ENCODE measurements at places on chromosomes 2 and 18.

DNA sequence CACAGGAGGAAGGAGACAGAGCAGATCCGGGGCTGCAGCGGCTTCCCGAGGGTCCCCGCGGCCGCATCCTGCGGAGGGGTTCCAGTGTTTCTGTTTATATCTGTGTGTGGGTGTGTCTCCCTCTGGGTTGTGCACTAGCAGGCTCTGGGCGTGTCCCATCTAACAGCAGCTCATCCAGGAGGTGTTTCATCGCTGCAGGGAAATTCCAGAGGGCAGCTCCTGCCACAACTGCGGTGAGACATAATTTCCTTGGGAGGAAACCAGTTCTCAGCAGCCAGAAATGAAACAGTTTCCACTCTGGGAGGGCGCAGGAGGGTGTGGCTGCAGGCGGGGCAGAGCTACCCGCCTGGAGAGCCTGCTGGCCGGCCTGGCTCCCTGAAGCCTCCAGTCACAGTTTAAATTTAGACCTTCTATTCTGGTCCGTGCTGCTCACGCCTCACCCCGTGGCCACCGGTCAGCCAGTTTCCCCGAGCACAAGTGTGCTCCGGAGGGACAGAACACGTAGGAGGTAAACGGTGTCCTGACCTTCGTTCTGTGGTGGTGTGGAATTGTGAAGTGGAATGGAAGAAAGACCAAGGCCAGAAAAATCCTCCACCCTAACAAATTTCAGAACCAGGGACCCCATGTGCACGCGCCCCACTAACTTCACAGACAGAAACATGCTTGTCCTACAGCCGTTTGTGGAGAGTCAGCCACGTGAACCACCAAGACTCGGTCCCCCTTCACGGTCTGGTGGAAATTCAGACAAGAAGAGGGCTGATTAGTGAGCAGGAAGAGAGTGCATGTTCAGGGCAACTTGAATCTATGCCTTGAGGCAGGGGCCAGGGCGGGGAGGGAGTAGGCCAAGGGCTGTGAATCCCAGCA is 50.2 kb downstream of the TEX44 start:
- DNase-seq = no peak

GRCh38 chr2:60461421-60462108 is 91.9 kb downstream of the BCL11A start:
- DNase-seq = no peak

DNA sequence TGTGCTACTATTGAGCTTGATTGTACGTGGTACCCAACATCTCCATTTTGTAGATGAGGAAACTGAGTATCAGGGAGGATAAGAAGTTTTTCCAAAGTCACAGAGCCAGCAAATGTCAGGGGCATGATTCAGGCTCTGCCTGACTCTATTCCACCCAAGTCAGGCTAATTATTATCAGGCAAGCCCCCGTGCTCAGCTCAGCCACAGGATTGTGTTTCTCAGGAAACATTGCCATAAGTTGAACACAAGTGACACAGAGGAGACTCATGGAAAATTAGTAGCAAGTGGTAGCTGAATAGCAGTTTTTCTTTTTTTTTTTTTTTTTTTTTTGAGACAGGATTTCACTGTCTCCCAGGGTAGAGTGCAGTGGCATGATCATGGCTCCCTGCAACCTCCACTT is 260.5 kb downstream of the C1D start:
- DNase-seq = no peak

- DNase-seq = no peak
Measured at GRCh38 chr2:85648619-85649018, 19.4 kb downstream of the SFTPB start.

- DNase-seq = no peak
Measured at GRCh38 chr2:165192729-165193128, 11.1 kb downstream of the SCN3A start.

- no peak for DNase-seq
Measured at GRCh38 chr2:28354920-28355520, 37.6 kb upstream of the FOSL2 start.

DNA sequence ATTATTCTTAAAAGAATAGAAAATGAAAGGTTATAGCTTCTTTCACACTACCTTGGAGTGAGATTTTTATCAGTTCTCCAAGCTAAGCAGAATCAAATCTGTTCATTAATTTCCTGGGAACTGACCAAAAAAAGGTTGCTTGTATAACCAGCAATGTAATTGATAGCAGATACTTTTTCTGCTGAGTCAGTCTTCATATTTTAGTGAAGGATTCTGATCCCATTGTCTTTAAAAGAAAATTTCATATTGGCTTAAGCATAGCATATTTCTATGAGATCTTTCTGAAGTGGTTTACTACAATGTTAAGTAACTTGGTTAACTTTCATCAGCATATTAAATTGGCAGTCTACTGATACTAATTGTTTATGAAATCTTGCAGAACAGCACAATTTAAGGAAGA is 338.0 kb downstream of the TMX3 start:
- no peak for DNase-seq

DNA sequence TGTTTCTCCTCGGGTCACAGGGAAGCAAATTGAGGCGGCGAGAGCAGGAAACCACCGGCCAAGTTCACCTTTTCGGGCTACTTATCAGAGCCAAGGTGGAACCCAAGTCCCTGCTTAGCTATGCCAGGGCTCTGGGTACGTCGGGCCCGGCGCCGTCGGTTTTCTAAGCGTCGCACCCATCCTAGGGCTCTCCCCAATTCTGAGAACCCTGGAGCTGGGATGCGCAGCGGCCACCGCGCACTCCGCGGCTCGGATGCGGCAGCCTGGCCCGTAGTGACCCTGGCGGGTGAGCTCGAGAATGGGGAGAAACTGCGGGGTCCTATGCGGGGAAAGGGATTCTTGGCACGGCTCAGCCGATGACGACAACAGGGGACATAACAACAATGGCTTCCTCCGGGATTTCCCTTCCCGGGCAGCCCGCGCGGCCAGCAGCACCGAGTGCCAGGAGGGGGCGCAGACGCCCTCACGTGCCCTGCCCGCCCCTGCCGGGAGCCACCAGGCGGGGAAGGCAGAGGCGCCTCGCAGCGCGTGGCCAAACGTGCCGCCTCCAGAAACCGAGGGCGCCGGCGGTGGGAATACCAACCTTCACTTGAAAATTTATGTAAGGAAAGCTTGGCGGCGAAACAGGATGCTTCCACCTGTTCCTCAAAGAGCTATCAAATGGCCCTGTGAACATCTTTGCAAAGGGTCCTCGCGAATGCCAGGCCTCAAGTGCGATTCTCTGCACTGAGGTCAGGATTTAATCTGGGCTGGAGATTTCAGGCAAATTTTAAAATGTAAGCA is 2.1 kb upstream of the SLC30A3 start:
- DNase-seq = no peak

DNA sequence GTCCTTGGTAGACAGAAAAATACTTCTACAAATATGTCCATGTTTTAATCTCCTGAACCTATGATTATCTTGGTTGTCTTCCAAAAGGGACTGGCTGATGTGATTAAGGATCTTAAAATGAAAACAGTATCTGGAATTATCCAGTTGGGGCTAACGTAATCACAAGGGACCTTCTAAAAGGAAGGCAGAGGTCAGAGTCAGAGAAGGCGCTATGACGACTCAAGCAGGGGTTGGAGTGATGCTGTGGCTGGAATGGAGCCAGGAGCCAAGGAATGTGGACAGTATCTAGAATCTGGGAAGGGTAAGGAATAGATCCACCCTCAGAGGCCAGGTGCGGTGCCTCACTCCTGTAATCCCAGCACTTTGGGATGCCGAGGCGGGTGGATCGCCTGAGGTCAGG is 4.2 kb upstream of the USP14 start:
- DNase-seq = no peak

GRCh38 chr18:45874491-45875184 is 49.2 kb downstream of the SIGLEC15 start:
- DNase-seq = no peak

GRCh38 chr2:156565066-156565710 is 129.0 kb downstream of the GPD2 start:
- no peak for DNase-seq

- no peak for DNase-seq
Measured at GRCh38 chr2:1598041-1598710, 146.1 kb downstream of the PXDN start.

DNA sequence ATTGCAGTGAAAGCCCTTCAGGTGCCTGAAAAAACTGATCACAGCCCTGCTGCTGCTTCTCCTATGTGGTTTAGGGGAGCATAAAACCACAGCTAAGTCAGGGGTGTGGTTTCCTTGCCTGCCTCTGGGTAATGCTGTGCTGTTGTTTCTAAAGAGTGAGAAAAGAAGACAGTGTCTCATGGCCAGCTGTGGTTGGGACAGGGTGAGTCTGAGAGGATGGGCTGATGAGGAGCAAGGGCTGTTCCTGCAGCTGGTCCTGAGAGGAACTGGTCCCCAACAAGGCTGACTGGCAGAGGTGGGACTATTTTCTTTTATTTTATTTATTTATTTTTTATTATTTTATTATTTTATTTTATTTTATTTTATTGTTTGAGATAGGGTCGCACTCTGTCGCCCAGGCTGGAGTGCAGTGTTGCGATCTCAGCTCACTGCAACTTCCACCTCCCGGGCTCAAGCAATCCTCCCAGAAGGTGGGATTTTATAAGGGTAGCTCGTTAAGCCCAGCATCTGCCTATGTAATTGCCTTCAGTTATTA is 236.7 kb downstream of the FHOD3 start:
- DNase-seq = no peak

DNA sequence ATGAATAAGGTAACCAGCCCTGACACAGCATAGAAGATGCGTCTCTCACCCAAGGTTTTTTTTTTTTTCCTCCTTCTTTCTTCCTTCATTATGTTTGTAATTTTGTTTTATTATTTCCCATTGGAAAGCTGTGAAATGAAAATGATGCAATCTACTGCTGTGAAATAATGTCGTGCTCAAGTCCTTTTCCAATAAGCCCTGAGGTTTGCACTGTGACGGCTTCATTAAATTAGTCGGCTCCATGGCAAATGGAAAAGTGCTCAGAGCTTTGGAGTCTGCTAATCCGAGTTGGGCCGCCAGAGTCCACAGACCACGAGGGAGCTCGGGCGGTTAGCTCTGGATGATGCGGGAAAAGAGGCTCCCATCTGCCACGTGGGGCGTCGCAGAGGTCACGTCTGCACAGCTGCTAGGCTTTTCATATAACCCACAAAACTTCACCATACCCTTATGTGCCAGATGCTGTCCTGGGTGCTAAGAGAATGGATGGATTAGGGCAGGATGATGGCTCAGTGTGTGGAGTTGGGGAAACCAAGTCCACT is 92.3 kb upstream of the CAPN13 start:
- DNase-seq = no peak

GRCh38 chr18:4351005-4351404 is 104.1 kb downstream of the DLGAP1 start:
- DNase-seq = peak; percentile 4

GRCh38 chr2:240600451-240600961 is 14.0 kb downstream of the CAPN10 start:
- DNase-seq = no peak

- DNase-seq = no peak
Measured at GRCh38 chr2:116435648-116436047, 1378.8 kb upstream of the DDX18 start.

DNA sequence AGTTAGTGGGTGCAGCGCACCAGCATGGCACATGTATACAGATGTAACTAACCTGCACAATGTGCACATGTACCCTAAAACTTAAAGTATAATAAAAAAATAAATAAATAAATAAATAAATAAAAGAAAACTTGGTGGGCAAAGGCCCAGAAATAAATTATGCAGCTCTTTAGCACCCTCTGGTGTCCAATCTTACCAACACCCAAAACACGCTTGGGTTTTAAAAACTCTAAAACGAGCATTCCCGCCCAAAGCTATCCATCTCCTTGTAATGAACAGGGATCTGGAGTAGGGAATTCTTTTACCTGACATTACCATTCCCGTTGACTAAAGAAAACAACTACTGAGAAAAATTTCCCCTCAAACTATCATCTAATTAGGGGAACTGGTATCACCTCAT is 2005.9 kb upstream of the CELF4 start:
- DNase-seq = no peak

- DNase-seq = no peak
Measured at GRCh38 chr2:62568983-62569837, 63.2 kb upstream of the TMEM17 start.

DNA sequence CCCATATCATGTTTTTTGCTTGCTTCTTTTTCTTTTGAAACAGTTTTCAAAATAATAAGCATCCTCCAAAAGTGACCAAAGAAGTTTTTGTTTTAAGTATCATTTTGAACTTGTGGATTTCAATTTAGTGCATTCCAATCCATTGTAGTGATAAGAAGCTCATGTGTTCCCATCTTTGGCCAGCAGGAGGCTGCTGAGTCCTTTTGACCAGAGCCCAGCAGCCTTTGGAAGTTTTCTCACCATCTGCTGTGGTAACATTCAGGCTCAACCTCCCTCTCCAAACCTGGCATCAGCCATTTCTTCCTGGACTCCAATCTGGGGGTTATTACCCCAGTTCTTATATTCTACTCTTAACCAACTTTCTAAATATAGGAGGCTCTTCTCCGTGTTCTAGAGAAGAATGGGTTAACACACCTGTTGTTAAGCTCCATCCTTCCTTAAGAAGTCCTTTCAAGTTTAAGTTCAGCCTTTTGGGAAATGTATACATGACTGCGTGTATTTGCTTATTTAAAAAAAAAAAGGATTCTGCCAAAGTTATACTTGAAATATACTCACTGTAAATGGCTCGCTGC is 39.0 kb upstream of the MAL start:
- peak; percentile 67 for DNase-seq

- DNase-seq = no peak
Measured at GRCh38 chr2:208129744-208130711, at the start of gene CRYGC. CRYGC (minus strand) TSS chr2:208129828; CDS start chr2:208129792, 36 bp downstream.

DNA sequence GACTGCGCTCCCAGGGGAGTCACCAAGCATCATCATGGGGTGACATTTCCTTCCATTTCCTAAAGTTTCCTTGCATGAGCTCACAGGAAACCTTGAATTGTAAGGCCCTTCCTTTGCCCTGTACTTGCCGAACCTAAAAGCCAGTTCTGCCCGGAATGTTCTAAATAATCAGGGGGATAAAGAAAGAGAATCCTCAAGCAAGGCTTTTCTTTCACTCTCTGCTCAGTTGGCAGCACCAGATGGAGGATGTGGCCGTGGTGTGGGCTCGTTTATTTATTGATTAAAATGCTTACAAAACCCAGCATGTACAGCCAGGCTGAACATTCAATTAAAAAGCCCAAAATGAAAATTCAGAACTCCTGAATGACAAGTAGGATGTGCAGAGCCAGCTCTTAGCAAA is 170.5 kb downstream of the SH3RF3 start:
- DNase-seq = no peak

GRCh38 chr2:156999661-157000060 is 257.8 kb upstream of the GALNT5 start:
- no peak for DNase-seq

- no peak for DNase-seq
Measured at GRCh38 chr18:11672198-11672597, 16.9 kb upstream of the GNAL start.

GRCh38 chr2:156005999-156006712 is 326.4 kb downstream of the NR4A2 start:
- no peak for DNase-seq

- DNase-seq = no peak
Measured at GRCh38 chr2:58928391-58928790, 687.3 kb upstream of the FANCL start.

DNA sequence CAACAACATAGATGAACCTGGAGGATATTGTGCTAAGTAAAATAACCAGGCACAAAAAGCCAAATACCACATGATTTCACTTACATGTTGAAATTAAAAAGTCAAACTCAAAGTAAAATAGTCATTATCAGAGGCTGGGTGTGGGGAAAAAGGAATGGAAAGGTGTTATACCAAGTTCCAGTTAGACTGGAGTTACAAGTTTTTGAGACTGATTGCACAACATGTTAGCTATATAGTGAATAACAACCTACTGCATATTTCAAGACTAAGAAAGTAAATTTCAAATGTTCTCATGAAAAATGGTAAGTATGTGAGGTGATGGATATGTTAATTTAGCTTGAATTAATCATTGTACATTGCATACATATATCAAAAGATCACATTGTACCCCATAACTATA is 116.8 kb upstream of the HNMT start:
- DNase-seq = no peak

All from putamen (tissue), 1 donor.